ELF-1 (cell line): ENCODE measurements at places on chromosomes 1 and 21.
A peak's percentile ranks its signal among the peaks of the same experiment; 100 is the strongest.

DNA sequence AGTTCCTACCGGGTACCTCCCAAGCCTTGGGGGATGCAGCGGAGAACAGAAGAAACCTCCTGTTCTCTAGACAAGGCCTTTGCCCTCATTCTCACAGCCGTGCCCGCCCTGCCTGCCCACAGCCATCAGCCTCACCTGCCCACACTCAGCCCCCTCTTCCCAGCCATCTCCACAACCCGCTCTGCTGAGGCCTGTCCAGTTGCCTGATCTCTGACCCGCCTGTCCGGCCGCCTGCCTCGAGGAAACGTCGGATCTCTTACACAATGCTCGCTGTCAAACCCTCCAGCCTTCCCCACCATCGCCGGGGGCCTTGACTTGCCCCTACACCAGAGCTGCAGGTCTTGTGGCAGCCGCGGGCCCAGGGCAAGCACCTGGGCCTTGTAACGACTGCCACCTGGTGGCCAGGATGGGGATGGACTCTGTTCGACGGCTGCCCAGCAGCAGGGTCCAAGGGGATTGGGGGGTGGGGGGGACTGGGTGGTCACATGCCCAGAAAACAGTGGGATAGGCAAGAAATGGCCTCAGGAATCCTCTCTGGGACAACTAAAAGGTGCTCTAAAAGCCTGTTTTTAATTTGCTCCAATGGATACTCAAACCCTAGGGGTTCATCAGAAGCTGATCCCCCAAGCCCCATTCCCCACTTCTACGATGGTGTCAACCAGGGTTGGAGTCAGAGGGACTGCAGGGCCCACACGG, 31.0 kb downstream of the SLC45A1 start:
- DNase-seq, result peak; percentile 86

DNA sequence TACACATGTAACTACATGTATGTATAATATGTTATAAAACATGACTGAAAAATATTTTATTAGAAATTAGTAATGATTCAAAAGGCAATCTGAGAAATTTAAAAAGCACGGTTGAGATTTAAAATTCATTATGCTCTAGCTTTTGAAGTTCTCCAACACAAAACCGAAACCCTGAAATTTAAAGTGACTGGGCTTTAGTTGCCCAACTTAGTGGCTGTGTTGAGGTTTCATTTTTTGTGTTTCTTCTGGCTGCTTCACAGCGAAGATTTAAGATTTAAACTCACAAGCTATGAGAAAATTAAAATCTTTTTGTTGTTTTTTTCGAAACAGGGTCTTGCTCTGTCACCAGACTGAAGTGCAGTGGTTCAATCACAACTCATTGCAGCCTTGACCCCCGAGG, 1058.7 kb downstream of the NCAM2 start:
- DNase-seq, result no peak

DNA sequence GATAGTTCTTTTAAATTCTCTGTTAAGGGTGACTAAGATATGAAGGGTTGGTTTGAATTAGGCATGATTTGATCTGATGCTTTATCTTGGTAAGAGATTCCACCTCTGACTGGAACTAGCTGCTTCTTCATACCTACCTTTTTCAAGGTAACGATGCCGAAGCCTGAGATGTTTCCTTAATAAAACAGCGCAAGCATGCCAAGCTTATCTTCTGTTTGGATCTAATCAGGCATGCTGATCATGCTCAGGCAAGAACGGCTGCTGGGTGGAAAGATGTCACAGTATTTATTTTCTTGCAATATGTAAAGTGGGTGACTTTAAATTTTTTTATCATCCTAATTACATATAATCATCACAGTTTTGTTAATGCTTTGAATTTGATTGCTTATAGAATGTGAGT, 148.7 kb downstream of the ADGRL2 start:
- DNase-seq, result no peak

DNA sequence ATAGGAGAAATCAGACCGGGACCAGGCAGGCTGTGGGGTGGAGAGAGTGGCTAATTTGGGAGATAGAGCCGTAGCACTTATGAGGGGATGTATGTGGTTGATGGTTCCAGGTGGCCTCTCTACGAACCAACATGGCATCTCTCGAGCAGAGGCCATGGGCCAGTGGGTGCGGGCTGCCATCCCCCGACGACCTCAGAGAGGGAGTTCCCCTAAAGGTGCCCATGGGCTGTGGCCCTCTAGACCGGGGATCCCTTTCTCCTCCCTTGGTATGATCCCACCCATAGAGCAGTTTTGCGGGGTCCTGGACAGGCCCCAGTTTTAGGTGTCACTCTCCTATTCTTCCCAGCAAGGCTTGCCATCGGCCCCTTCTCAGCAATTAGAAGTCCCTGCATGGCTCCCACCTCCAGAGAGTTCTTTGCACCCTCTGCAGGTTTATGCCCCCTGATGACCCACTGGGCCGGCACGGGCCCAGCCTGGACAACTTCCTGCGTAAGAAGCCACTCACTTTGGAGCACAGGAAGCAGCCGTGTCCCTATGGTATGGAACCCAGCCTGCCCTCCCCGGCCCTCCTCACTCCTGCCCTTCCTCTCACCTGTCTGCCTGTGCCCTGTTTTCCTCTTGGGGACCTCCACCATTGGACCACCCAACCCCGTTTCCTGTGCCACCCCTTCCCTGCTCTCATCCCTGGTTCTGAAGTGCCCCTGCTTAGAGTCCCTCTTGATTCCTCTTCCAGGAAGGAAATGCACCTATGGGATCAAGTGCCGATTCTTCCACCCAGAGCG, 7.8 kb downstream of the ZC3H12A start:
- no peak for DNase-seq

DNA sequence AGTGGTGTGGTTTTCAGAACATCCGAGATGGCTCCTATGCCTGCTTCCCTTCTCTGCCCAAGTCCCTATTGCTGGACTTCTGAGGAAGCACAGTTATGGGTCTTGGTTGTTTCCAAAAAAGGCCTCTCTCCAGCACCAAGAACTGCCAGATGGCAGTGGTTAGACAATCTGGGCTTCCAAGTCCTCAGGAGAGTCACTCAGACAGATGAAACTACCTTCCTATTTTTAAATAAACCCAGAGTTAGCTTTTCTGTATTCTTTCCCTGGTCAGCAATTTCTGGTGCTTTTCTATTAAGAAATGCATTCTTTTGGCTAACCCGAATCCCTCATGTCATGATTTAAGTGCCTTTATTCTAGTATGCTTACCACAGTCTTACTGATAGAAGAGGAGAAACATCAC, 245.9 kb downstream of the PRDM2 start:
- no peak for DNase-seq

- peak; percentile 57 for DNase-seq
These were observed 60.7 kb upstream of the COG2 start for GRCh38 chr1:230581446-230582079.

- DNase-seq, result no peak
These were observed 29.0 kb downstream of the STUM start for GRCh38 chr1:226577401-226578180.

DNA sequence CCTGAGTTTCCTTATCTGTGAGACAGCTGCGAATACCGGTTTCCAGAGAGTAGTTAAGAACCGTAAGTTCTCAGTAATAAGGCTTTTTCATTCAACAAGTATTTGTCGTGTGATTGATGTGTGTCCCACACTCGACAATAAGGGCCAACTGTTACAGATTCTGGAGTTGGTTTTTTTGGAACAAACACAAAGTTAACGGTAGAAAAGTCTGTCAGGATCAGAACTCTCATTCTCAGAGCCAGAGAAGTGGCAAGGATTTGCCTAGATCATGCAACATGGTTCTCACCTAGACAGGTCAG, 837 bp downstream of the NUDC start:
- DNase-seq, result no peak

DNA sequence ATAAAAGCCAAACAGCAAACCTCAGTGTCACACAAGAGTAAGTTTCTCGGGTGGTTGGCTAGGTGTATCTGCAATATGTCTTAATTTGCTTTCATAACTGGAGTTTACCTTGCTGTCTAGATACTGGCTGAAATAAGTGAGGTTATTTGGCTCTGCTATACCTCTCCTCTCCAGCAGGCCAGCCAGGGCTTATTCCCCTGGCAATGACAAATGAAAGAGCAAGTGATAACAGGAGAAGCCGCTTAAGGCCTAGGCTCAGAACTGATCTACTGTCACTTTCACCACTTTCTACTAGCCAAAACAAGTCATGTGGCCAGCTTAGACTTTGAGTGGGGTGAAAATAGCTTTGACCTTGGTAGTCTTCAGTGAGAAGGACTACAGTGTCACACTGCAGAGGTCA, 4.8 kb upstream of the RPE65 start:
- no peak for DNase-seq

- DNase-seq, result no peak
These were observed 64.4 kb upstream of the GRHL3 start for GRCh38 chr1:24254783-24255182.

DNA sequence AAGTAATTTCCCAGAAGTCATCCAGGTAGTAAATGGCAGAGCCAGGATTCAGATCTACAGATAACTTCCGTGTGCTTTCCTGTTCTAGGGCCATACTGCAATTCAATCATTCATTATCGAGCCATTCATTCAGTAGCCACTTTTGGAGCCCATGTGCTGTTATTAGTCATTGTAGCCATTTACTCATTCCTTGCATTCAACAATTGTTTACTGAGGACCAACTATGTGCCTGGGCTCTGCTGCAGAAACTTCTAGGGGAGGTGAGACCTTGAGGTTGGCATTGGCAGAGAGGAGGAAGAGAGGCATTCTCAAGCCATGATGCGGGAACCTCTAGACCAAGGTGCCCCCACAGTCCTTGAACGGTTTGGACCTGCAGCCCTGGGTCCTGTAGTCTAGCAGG, 27.9 kb downstream of the EPHB2 start:
- no peak for DNase-seq

DNA sequence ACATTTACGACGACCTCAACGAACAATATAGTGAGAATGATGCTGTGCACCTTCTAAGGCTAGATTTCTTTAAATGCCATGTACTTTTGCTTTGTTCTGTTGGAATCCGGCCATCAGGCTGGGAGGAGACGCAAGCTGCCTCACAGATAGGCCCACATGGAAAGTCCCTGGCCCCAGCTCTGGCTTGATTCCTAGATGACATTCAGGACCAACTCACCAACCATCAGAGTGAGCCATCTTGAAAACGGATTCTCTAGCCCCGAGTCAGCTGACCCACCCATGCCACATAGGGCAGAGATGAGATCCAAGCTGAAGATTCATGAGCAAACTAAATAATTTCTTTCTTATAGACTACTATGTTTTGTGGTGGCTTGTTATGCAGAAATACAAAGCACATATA, 164.4 kb downstream of the ZNF281 start:
- DNase-seq, result no peak

- DNase-seq, result no peak
These were observed 46.7 kb upstream of the SAMD13 start for GRCh38 chr1:84254703-84255238.

GRCh38 chr21:24050231-24050630, 1557.0 kb downstream of the MRPL39 start:
- no peak for DNase-seq

DNA sequence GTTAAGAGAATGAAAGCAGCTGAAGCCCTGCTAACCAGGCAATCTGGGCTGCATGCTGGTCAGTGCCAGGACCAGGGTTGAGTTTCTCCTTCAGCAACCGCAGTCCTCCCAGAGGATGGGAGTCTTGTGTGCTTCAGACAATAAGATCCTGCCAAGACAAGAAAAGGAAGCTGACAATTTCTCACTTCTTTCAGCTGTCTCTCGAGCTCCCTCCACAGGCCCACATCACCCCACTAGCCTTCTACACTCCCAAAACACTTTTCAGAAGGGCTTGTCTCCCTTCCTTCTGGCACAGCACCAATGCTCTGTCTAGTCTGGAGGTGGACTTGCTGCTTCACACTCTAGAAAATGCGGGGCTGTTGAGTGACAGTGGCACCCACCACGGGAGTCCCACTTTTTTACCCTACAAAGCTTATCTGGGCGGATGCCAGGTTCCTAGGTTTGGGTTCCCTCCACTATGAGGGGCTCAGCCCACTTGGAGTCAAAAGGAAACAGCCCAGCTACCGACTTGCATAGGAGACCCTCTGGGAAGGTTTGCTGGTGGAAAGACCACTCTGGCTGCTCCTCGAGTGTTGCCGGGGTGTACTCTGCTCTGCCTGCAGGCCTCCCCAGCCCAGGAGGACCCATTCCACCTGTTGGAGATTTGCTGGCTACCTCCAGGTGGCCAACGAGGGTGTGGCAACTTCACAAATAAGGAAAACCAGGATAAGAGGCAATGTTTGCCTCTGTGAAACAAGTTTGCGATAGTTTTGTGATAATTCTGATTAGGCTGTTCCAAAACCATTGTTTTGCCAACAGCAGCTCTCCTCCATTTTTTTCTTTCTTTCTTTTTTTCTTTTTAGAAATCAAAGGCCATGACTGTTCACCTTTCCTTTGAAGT, 68.9 kb downstream of the TENT5C start:
- DNase-seq, result peak; percentile 38
